ENCODE measurements at places on chromosomes 12 and 14.

- no peak for DNase-seq
These were observed 370.2 kb downstream of the DPF3 start for GRCh38 chr14:72523424-72524294.

GRCh38 chr14:39739796-39740195, 307.6 kb upstream of the FBXO33 start:
- no peak for DNase-seq

DNA sequence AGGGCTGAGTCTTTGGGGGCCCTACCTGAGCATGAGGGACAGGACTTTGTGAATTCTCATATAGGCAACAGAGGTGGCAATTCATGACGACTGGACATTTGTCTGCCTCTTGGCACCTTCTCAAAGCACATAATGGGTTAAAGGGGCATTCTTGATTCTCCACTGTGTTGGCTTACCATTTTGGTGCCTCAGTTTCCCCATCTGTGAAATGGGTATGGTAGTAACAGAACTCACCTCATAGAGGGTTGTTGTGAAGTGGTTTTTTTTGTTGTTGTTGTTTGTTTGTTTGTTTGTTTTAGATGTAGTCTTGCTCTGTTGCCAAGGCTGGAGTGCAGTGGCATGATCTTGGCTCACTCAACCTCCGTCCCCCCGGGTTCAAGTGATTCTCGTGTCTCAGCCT, 106.0 kb downstream of the CHST11 start:
- DNase-seq: no peak

- no peak for DNase-seq
These were observed 20.3 kb downstream of the PPM1H start for GRCh38 chr12:62914443-62915203.

- no peak for DNase-seq
These were observed 227.3 kb upstream of the DAAM1 start for GRCh38 chr14:58961045-58961731.

DNA sequence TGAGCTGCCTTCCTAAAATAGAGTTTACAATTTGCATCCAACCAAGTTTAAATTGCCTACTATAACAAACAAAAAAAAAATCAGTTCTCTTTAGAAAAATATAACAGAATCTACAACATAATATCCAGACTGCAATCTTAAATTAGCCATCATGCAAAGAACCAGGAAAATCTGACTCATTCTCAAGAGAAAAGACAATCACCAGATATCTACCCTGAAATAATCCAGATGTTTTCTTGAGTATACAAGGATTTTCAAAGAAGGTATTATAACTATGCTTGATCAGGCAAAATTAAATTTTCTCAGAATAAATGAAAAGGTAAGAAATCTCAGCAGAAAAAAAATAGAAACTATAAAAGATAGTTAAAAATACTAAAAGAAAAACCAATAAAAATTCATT, 115.6 kb downstream of the CCER1 start:
- DNase-seq: no peak

DNA sequence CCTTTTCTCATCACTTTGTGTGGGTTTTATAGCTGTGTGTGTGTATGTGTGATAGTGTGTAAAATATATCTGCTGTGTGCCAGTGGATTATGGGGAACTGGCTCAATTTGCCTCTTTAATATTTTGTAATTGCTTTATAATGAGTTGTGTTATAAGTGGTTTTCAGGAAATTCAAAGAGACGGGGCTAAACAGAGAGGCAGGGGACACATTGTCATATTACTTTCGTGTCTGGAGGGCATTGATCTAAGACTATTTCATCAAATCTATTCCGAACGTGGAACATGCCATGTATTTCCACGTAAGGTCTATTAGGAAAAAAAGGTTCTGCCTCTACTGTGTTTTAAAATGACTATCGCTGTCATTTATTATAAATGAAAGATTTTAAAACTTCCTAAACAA, 793.2 kb upstream of the TMEM132C start:
- DNase-seq: no peak

DNA sequence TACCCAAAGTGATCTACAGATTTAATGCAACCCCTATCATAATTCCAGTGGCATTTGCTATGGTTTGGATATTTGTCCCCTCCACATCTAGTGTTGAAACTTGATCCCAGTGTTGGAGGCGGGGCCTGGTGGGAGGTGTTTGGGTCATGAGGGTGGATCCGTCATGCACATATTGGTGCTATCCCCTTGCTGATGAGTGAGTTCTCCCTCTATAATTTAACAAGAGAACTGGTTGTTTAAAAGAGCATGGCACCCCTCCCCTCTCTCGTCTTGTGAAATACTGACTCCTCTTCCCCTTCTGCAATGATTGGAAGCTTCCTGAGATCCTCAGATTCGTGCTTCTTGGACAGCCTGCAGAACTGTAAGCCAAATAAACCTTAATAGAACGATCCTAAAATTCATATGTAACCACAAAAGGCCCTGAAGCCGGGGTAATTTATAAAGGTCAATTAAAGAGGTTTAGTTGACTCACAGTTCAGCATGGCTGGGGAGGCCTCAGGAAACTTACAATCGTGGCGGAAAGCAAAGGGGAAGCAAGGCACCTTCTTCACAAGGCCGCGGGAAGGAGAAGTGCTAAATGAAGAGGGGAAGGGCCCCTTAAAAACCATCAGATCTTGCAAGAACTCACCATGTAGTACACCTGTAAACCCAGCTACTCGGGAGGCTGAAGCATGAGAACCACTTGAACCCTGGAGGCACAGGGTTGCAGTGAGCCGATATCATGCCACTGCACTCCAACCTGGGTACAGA, 41.2 kb downstream of the SLC39A9 start:
- no peak for DNase-seq

- peak; percentile 89 for DNase-seq
These were observed 14.2 kb upstream of the CALM1 start for GRCh38 chr14:90382491-90383125.

GRCh38 chr12:130590685-130591084, 125.4 kb downstream of the RIMBP2 start:
- DNase-seq: no peak

DNA sequence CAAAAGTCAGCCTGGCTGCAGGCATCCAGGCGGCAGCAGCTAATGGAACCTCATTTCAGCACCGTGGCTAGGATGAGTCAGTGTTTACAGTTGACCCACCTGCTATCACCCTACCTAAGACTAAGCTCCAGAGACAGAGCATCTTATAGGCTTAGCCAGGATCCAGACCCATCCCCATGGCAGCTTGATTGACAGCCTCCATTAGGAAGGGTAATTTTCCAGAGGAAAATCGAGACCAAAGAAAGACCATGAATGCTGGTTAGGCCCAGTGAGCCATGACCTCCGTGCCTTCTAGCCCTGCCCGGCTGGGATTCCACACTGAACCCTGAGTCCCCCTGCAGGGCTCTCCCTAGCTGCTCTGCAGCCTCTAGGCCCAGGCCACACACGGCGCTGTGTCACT, 38.7 kb downstream of the TUNAR start:
- DNase-seq: no peak

- peak; percentile 33 for DNase-seq
These were observed 1.1 kb upstream of the MYH7 start for GRCh38 chr14:23436327-23437132.

DNA sequence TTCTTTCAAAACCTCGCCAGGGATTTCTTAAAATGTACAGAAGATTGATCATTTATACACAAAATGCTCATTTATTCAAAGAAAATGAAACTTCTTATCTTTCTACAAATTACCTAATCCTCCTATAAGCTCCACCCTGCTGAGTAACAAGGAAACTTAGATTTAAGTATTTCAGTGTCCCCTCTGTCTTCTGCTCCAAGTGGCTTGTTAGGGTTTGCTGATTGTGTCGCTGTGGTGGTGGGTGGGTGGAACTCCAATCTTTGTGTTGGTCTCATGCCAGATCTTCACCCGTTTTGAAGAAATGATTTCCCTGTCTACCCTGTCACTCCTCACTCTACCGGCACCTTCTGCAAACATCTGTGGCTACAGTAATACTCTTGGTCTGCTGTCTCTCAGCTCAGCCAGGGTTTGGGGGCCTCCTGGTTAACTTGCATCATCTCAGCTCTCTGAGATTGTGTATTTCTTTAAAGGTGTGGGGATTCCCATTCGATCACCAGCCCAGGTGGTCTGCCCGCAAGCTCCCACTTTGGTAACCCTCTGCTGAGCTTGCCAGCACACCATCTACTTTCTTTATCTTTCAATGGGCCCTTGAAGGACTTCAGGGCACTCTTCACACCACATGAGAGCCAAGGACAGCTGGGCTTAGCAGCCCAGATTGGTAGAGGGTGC, 73.8 kb downstream of the DRAM1 start:
- no peak for DNase-seq

DNA sequence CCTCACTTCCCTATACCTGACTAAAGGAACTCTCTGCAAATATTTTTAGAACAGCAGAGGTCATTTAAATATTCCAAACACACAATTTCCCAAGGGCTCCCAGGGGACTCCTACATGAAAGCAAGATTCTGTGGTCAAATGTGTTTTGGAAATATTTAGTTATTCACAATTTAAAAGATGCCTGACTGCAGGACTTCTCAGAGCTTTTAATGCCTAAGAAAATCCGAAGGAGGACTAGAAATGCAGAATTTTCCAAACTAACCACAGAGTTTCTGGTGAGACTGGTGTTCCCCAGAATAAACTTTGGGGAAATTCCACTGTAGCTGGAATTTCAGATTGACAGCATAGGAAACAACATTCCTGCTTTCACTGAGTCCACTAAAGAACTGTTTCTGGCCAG, 84.8 kb upstream of the MAP1LC3B2 start:
- peak; percentile 29 for DNase-seq

DNA sequence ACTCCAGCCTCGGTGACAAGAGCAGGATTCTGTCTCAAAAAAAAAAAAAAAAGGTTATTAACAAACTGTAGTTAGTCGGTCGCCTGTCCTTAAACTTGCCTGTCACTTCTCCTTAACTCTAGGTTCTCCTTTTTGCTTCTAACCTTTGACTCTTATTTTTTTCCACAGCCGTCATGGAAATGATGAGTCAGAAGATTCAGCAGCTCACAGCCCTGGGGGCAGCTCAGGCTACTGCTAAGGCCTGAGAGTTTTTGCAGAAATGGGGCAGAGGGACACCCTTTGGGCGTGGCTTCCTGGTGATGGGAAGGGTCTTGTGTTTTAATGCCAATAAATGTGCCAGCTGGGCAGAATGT, 418 bp upstream of the MYG1 start:
- DNase-seq: peak; percentile 49

DNA sequence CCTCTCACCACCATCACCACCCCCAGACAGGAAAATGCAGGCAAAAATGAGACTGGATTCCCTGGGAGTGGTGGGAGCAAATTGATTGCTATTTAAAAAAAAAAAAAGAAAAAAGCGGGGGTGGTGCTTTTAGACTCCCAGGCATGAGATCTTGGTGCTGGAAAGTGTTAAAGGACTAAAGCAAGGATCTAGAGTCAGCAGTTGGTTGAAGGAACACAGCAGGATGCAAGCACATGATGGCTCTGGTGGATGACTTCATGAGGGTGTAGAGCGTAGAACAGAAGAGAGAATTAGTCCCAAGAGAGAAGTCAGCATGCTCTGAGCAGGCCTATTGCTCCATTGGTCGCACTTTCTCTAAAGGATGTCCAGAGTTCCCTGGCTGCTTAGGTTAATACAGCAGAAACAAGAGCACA, 183.8 kb upstream of the HMGA2 start:
- no peak for DNase-seq

- DNase-seq: no peak
These were observed 34.5 kb downstream of the VDR start for GRCh38 chr12:47870175-47870781.

DNA sequence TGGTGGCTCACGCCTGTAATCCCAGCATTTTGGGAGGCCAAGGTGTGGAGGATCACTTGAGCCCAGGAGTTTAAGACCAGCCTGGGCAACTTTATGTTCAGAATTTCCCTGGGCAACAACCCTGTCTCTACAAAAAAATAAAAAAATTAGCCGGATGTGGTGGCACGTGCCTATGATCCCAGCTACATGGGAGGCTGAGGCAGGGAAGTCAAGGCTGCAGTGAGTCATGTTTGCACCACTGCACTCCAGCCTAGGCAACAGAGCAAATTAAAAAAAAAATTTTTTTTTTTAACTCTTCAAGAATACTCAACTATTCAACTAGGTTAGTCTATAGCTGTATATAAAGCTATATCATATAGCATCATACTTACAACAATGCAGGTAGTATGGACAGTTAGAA, 113.0 kb downstream of the RALGAPA1 start:
- DNase-seq: no peak

GRCh38 chr14:49193332-49194065, 392.7 kb downstream of the RPS29 start:
- no peak for DNase-seq

DNA sequence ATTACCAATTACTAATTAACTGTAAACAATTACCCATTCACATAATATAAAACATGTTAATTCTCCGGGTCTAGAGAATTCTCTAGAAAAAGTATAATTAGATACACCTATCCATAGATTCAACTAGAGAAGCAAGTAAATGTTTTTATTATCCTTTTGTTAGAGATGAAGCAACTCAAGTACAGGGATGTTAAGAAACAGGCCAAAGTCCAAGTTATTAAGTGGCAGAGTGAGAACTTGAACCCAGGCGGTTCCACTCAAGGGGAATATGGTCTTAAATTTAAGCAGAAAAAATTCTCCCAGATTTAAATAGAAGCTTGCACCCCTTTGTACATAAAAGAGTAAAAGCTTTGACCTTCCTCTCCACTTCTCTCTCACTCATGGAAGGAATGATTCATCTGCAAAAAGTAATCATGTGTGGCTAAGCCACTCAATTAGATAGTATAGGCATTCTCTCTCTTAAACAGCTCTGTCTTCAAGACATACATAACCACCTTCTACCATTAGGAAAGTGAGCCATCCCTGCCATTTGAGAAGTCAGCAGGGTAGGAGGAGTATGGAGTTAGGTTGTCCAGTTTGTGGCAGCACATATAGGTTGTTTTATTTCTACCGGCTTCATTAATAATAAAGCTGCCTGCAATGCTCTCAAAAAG, 34.1 kb downstream of the ERGIC2 start:
- DNase-seq: peak; percentile 12

DNA sequence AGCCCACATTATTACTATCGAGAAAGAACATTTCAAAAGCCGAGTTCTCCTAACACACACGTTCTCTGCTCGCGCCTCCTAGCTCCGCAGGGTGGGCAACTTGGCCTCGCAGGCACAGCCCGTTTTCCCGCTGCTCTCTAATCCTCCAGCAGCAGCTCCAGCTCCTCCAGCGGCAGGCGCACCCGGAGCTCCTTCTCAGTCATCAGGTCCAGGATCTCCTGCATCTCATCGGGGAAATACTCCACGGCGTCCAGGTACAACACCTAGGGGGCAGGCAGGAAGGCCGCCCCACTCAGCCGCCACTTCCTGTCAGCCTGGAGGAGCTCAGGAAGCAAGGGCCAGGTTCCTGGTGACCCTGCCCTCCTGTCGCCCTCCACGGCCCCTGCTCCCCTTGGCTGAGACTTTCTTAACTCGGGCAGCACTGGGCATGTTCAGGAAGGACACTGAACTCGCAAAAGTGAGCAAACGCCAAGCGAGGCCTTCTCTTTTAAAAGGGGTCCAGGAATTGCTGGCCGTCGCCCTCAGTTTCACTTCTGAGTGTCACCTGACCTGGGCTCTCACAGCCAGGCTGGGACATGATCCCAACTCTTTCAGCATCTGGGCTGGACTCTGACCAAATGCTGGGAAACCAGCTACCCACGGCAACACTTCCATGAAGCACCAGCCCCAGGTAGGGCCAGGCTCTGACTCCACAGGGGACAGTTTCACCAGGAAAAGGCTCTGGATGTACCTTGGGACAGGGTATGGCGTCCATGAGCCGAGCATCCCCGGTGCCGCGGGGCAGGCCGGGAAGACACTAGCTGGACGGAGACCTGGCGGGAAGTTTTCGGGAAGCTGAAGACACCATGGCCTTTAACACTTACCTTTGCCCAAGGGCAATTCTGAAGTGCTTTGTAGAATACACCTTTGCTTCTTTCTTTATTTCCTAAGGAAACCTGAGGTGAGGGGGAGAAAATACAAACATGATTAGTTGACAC, 22.1 kb downstream of the PSMC1 start:
- DNase-seq: no peak

- DNase-seq: no peak
These were observed 4.7 kb downstream of the ANGEL1 start for GRCh38 chr14:76808011-76808410.

Measured in astrocyte of the hippocampus (primary cell).